ENCODE measurements at places on chromosomes 13 and 19. TPM values are rescaled to one million over a fixed set of nuclear protein-coding genes. Genes with fewer than 3 reads are reported as not detected.

- DNase-seq, result peak; percentile 90
Observed at GRCh38 chr19:778910-779653, 18.2 kb upstream of the PTBP1 start.

DNA sequence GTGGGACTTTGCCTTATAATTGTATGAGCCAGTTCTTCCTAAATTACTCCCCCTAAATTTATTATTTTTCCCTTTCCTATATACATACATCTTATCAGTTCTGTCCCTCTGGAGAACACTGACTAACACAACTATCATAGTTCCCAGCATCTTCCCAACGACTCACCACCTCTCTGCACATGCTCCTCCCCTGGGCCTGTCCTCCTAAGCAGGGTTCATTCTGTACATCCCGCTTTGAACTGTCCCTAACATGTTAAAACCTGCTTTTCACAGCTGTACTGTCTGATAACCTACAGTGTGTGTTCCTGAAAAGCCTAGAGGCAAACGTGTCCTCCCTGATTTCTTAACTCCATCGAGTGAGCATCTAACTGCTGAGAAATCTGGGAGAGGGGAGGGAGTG, 141.7 kb downstream of the EFNB2 start:
- DNase-seq, result no peak

DNA sequence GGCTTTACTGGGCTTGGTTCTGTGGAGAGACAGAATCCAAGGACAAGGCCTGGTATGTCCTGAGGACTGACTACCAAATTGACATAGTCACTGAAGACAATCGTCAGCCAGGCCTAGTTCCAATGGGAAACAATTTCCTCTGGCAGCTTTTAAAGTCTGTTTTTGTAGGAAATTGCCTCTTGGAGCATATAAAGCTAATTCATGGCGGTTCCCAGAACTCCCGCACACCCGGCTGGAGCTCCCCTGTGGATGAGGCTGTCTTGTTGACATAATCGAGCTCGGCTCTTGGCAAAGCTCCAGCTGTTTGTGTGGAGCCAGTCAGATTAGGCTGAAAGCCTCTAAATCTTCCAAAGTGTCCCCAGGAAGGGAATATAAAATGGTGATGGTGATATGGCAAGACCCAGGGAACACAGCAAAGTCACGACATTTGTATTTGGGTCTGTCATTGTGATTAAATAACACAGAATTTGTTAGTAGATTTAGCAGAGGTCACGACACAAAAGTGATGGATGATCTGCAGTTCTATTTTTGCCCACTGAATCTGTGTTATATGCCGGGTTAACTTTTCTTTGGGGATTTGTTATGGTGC, 395.0 kb downstream of the PCDH9 start:
- peak; percentile 58 for DNase-seq

- peak; percentile 95 for DNase-seq
Observed at GRCh38 chr13:74134221-74134776, at the start of gene KLF12. Gene KLF12 (minus strand): TSS chr13:74134404.

GRCh38 chr13:25207291-25207810, 35.3 kb upstream of the AMER2 start:
- DNase-seq, result no peak

GRCh38 chr13:90787007-90787406, 560.5 kb upstream of the MIR17HG start:
- peak; percentile 11 for DNase-seq

- DNase-seq, result no peak
Observed at GRCh38 chr19:57282011-57282643, 1.8 kb downstream of the ZNF460 start.

The DNASE2 gene
- 25.1 TPM for polyA plus RNA-seq

The THSD8 gene
- polyA plus RNA-seq, result not detected

DNA sequence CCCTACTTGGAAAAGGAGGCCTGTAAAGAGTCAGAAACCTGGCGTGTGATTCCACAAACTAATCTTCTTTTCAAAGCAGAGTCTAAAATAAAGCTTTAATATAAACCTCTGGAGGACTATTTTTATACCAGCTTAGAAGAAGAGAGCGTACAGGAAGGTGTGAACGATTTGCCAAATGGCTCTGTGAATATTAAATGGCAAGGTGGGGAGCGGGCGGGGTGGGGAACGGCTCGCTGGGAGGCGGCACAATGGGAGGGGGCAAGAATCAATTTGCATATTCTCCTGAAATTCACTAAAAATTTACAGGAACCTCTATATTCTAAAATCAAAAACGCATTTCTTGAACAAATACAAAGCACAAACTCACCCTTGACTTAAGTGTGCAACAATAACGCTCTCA, 982 bp downstream of the ZNF780B start:
- no peak for DNase-seq

The DMKN gene
- 2.1 TPM for polyA plus RNA-seq

The NANOS3 gene
- polyA plus RNA-seq, result not detected

GRCh38 chr19:44988896-44989556, 12.2 kb upstream of the RELB start:
- DNase-seq, result peak; percentile 63

GRCh38 chr13:97212601-97213040, 9.5 kb upstream of the MBNL2 start:
- DNase-seq, result no peak

GRCh38 chr19:648305-648704, 8.6 kb downstream of the FGF22 start:
- no peak for DNase-seq

The BORA gene
- 4.1 TPM for polyA plus RNA-seq

DNA sequence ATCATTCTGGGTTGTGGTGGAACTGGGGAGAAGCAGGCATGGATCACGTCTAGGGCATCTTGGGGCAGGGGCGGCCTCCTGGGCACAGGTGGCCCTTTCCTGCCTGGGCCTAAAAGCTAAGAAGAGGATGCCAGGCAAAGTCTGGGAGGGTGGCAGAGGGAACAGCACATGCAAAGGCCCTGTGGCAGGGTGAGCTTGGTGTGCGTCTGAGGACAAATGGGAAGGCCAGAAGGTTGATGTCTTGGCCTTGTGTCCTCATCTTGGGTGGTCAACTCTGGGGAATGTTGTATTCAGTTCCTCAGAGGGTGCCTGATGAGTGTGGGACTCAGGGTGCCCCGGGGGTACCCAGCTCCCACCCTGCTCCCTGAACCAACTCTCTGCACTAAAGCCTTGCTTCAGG, 5.4 kb upstream of the PLK5 start:
- DNase-seq, result no peak

DNA sequence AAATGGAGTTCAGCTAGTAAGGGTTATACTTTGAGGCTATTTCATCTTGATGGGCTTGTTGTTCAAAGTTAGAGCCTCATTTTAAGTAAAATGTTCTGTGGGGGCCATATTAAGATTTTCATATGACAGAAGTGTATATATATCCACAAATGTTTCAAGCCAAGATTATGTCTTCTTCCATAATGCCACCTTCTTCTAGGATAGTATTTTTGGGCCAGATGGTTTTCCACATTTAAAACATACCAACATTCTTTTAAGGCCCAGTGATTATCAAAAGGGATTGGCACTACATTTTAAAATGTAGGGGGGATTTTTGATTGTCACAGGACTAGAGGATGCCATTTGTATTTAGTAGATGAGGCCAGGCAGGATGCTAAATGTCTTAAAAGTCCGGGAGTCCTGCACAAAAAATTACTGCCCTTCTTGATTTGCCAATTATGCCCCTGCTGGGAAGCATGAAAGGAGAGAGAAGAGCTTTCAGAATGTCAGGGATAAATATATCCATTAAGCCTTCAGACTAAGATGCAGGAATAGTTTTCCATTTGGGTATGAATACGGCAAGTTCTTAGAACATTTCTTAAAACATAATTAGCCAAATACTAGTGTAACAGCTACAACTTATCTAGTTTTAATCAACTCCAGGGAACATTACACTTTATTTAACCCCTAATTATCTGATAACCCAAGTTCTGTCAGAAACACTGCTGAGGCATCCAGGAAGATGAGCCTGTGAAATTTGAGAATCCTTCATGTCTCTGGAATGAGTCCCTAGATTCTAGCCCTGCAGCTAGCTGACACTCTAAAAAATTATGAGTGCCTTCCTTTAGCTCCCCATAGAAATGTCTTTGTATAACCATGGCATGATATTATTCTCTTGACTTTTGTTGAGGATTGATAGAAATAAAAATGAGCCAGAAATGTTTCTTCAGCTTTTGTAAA, 34.0 kb downstream of the ITM2B start:
- no peak for DNase-seq

The IRGC gene
- not detected for polyA plus RNA-seq

The LYPD5 gene
- 0.37 TPM for polyA plus RNA-seq

The HSPB6 gene
- polyA plus RNA-seq, result 53.1 TPM

The MUC16 gene
- not detected for polyA plus RNA-seq

DNA sequence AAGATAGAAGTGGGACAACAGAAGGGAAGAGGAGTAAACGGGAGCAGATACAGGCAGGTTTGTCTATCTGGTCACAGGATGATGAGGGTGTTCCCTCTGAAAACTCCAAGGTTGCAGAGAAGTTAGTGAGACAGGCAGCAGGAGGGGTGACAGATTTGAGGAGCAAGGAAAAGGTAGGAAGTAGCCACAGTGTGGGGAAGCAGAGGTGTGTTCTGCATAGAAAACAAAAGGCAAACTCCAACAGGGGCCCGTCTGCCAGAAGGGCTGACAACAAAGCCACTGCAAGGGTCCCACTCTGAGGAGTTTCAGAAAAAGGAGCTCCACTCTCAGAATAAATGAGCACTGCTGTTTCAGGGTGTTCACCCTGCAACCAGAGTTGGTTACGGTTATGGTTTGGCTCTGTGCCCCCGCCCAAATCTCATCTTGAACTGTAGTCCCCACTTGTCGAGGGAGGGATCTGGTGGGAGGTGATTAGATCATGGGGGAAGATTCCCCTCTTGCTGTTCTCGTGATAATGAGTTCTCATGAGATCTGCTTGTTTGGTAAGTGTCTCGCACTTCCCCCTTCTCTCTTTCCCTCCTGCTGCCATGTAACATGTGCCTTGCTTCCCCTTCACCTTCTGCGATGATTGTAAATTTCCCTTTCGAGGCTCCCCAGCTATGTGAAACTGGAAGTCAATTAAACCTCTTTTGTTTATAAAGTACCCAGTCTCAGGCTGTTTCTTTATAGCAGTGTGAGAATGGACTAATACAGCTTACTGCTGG, 32.1 kb downstream of the SMAD9 start:
- DNase-seq, result no peak

DNA sequence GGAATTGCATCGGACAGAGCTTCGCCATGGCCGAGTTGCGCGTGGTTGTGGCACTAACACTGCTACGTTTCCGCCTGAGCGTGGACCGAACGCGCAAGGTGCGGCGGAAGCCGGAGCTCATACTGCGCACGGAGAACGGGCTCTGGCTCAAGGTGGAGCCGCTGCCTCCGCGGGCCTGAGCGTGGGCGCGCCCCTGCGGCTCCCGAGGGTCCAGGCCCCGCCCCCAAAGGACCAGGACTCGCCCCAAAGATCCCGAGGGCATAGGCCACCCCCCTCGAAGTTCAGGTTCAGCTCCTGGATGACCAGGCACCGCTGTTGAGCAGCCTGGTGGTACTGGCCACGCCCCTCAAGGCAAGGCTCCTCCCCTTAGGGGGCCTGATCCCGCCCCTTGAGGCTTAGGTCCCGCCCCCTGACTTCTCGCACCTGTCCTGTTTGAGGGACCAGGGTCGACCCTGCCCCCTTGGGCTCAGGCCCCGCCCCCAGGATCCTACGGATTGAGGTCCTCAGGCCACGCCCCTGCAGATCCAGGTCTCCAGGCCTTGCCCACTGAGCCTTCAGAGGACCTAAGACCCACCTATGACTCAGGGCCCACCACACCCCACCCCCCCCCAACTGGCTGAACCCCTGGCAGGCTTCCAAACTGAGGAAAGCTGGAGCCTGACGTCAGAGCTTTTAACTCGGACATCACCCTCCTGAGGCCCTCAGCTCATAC, 43.1 kb downstream of the CYP4F22 start:
- DNase-seq, result peak; percentile 14

DNA sequence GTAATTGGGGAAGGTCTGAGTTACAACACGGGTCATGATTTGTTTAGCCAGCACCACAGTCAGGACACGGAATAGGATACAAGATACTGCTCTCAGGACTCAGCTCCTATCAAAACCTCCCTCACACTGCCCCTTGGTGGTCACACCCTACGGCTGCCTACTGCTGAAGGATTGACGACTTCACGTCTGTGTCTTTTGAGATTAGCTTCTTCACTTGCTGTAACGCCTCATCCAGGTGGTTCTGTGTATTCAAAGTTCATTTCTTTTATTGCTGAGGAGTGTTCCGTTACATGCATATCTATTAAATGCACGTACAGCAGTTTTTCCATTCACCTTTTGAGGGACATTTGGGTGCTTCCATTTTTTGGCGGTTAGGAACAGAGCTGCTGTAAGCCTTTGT, 46.3 kb downstream of the URI1 start:
- no peak for DNase-seq

The ZNF547 gene
- polyA plus RNA-seq, result 2.7 TPM

- DNase-seq, result peak; percentile 37
Observed at GRCh38 chr13:40193286-40194223, 472.9 kb downstream of the FOXO1 start.

GRCh38 chr19:38563475-38563874, 54.3 kb downstream of the MAP4K1 start:
- DNase-seq, result no peak

- DNase-seq, result no peak
Observed at GRCh38 chr13:71524245-71524612, 342.8 kb downstream of the DACH1 start.

GRCh38 chr13:58865286-58865685, 1233.7 kb downstream of the PCDH17 start:
- no peak for DNase-seq

The ZNF723 gene
- polyA plus RNA-seq, result not detected

The SPTBN4 gene
- 1.3 TPM for polyA plus RNA-seq

GRCh38 chr19:35860818-35861639, 4.3 kb downstream of the KIRREL2 start:
- DNase-seq, result no peak

DNA sequence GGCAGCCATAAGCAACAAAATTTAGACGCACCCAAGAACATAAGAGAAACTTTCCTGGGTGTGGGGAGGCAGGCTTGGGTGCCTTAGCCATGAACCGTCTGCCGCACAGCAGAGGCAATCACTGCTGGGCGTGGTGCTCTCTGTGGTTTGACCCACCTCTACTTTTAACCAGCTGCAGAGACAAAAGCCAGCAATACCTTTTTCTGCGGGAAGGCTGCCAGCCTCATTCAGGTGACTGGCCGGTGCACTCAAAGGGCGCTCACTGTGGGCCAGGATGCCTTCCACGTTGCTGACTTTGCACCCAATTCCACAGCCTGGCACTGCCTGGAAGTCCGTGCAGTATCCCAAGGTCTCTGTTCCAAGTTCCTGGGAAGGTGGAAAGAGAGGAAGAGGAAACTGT, 69.1 kb downstream of the ATP7B start:
- DNase-seq, result no peak

All from fibroblast of lung (primary cell).